NCI-H526 treated with DMSO at 0.1 percent for 48 hours (cell line): ENCODE measurements at places on chromosomes 1 and 21.
A peak's percentile ranks its signal among the peaks of the same experiment; 100 is the strongest.

DNA sequence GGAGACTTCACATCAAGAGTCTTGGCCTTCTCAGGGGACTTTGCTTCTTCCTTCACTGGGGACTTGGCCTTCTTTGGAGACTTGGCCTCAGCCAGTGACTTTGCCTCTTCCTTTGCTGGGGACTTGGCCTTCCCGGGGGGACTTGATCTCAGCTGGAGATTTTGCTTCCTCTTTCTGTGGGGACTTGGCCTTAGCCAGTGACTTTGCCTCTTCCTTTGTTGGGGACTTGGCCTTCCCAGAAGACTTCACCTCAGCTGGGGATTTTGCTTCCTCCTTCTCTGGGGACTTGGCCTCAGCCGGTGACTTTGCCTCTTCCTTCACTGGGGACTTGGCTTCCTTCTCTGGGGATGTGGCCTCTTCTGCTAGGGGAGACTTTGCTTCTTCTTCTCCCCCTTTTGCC is 13.5 kb upstream of the CD2 start:
- DNase-seq = no peak

DNA sequence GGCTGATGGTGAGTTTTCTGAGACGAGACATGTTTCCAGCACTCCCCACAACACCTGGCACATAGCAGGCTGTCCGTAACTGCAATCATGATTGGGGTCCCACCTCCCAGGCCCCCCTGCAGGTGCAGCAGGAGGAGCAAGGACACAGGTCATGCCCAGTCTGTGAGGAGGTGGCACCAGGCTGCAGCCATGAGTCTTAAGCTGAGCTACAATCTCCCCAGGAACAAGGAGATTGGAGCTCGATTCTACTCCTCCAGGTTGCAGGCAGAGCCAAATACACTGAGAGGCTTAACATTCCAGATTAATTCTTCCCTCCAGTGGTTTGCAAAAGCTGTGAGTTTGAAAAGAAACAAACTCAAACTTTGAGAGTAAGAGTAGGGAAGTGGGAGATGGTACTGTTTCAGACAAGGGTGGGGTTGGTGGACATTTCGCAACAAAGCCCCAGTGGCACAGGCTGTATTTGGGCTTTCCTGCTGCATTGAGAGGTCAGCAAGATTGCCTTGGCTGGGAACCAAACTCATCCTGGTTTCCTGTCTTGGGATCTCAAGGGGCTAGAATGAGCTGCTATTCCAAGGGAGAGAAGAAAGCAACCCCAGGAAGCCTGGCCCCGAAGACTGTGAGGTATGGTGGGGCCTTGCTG is 64.8 kb upstream of the GALNT2 start:
- DNase-seq = no peak

- DNase-seq = no peak
These were observed 53.8 kb downstream of the KCNK1 start for GRCh38 chr1:233667741-233668140.

DNA sequence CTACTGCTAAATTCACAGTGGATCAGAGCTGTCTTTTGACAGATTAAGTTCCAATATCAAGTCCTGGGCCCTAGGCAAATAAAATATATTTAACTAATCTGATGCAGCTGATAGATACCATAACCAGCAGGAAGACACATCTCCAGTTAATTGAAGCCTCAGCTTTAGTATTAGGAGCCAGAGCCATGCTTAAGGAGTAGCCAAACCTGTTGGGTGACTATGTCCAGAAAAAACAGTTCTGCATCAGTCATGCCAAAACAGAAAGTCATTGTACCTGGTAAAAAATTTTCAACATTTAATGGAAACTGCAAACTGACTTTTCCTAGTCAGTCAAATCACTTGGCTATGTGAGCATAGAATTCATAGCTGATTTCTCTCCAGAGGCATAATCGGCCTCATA is 200.5 kb upstream of the RUNX1 start:
- peak; percentile 49 for DNase-seq

DNA sequence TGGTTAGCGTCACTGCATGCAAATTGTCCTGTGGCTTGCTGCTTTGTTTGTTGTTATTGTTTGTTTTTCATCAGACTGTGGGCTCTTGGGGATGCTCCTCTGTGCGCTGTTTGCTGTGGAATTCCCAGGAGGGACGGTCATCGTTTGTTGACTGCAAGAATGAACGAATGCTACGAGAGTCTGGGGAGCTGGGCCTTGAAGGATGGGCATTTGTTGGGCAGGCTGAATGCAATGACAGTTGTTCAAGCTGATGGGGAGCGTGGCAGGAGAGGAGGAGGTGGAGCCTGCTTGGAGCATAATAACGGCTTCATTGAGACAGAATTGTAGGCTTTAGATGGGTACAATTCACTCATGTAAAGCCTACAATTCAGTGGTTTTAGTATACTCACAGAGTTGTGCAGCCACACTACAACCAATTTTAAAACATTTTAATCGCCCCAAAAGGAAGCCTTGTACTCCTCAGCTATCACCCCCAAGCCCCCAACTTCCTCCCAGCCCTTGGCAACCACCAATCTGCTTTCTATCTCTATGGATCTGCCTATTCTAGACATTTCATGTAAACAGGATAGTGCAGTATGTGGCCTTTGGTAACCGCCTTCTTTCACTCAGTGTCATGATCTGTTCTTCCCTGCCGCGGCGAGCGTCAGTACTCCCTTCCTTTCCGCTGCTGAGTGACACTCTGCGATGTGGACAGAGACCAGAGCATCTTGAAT is 190.2 kb downstream of the CAMTA1 start:
- no peak for DNase-seq

DNA sequence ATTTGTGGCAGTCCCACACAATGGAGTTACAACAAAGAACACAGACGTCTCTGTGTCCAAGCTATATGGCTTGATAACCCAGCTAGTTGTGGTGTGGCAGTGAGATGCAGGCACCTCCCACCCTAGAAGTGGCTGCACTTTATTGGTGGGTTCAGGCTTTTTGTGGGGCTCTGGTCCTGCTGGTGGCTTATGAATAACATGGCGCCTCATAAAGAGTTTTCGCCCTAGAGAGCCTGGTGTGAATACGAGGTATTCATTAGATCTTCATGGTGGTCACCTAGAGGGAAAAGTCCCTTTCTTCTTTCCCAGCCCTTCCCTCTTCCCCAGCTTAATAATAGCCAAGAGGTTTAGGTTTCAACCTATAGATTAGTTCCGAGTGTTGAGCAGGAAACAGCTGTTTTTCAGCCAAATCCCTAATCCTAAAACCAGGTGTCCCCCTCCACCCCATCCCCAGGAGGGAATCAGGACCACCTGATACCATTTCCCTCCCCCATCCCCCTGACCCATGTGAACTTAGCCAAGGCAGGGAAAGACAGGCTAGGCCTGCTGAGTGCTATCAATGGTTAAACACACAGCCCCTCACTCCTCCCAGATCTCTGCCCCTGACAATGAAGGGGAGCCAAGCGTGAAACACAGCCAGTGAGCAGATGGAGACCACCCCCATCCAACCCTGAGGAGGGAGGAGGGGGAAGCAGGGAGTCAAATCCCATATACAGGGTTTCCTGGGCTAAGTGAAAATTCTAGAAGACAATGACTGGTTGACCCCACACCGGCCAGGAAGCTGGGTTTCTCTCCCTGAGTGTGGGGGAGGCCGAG is 58.2 kb downstream of the NFASC start:
- no peak for DNase-seq

DNA sequence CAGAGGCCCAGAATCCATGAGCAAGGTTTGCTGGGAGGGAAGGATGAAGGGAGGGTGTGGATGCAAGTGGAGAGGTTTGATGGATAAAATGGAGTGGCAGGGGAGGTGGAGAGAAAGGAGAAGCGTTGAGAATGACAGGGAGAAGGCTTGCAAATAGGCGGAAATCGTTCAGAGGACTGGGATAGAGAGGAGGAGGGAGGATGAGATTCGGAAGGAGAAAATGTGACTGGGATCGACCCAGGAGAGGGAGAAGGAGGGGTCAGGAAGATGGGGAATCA is 376 bp downstream of the AVPR1B start:
- DNase-seq = no peak

DNA sequence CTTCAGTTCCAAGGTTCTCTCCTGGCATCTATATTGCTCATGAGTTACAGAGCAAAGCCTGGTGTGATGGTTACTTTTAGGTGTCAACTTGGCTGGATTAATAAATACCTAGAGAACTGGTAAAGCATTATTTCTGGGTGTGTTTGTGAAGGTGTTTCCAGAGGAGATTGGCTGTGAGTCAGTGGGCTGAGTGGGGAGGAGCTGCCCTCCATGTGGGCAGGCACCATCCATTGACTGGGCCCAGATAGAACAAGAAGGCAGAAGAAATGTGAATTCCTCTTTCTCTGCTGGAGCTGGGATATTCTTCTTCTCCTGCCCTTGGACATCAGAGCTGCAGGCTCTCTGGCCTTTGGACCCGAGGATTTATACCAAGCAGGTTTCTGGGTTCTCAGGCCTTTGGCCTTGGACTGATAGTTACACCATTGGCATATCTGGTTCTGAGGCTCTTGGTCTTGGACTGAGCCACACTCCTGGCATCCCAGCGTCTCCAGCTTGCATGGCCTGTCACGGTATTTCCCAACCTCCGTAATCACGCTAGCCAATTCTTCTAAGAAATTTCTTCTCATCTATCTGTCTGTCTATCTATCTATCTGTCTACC is 44.5 kb downstream of the B3GALT5 start:
- no peak for DNase-seq

DNA sequence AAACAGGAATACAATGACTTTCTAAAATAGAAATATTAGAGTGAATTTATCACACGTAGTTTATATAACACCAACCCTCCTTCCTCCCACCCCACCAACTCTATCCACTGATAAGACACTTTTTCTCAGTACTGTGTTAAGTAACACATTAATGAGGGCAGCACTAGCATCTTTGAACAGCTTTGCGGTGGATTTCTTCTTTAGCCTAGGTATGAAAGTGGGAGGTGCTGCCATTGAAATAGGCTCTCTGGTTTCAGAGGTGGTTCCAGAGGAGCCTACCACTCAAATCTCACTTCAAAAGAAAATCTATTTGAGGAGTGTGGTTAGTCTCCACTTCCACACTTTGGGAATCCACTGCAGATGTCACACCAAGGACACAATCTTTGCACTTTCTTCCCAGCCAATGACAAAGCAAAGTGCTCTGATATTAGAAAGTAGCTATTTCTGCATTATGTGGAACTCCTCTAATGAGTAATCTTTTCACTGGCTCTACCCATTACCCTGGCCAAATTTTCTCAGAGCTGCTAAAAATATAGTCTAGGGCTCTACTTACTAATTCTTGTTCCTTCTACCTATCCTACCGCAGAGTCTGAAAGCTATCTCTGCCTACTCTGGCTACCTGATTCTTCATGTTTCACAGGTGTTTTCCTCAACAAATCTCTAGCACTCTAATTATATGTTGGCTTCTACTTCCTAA is 1667.8 kb downstream of the MRPL39 start:
- no peak for DNase-seq

- DNase-seq = no peak
These were observed 31.4 kb downstream of the CLSTN1 start for GRCh38 chr1:9792156-9793042.

DNA sequence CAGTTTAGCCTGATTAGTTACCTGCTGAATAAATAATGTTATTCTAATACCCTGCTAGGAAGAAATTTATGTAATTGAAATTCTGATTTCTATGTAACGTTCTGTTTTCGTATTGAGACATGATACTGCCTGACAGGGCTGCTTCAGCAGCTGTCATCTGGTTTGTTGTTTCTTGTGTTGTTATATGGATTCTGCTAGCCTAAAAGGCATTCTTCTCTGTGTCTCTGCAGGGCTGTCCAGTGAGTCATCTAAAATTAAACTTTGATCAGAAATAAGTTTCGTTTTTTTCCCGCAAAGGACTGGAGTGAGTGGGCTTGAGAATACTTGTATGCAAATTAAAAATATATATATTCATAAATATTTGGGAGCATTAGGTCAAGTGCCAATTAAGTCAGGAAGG is 93.0 kb downstream of the DYRK1A start:
- no peak for DNase-seq

- no peak for DNase-seq
These were observed 660.6 kb downstream of the LRRIQ3 start for GRCh38 chr1:73537400-73537799.

DNA sequence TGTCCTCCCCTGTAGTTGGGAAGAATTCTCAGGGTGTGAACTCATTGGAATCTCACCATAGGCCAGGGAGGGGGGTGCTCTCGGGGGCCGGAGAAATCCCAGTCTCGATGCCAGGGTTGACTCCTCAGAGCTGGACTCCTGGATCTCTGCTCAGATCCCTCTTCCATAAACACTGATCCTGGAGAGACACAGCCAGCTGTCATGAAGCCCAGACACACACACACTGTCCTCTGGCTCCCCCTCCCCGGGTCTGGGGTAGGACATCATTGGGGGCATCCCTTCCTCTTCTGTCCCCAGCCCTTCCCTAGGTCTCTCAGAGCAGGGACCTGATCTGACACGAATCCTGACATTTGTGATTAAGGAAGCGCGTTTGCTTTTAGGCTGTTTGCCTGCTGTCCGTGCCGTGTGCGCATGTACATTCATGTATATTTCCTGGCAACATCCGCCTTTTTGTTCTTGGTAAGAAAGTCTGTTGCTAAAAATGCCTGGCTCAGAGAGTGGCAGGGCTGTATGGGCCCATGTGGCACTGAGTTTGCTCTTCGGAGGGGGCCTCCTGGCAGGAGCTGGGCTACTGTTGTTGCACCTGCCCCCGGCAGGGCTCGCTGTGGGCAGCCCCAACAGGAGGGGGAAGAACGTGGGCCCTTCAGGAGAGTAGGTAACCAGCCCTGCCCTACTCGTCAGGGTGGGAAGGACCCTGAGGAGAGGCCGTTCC is 45.4 kb upstream of the SELENON start:
- no peak for DNase-seq

DNA sequence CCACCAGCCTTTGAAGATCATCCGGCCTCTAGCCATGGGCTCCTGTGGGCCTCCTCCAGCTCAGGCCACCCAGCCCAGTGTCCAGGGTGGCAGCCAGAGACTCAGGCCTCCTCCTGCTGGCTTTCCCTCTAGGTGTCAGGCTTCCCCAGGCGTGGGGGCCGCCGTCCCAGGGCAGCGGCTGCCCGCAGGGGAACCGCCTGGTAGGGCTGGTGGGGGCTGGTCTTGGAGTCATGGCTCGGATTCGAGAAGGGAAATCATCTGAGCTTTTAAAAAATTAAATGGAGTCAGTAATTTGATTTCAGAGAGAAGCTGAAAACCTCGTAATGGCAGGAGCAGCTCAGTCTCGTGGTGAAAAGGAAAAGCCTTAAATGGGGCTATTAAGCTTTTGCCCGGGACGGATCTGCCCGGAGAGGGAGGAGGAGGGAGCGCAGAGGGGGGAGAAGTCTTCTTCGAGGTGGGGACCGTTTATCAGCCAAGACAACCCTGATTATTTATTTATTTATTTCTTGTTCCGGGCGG is 66.4 kb upstream of the TARDBP start:
- DNase-seq = no peak

GRCh38 chr1:222749927-222750326 is 12.9 kb downstream of the FAM177B start:
- no peak for DNase-seq

- no peak for DNase-seq
These were observed 121.9 kb downstream of the KCNK1 start for GRCh38 chr1:233735847-233736246.

DNA sequence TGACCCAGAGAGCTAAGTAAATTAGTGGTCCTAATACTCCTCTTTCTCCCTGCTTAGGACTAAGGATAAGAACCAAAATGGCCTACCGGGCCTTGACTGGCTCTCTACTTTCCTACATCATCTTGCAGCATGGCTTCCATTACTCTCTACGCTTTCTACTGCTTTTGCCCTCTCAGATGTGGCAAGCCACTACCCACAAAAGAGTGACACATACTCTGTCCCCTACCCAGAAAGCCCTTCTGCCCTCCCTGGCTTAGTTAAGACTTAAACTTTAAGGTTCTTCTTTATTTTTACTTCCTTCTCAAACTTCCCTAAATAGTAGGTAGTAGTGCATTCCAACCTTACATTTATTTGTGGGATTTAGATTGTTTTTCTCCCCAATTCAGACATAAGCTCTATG is 228.1 kb downstream of the TPR start:
- no peak for DNase-seq

GRCh38 chr1:2182376-2182775 is 12.2 kb downstream of the FAAP20 start:
- no peak for DNase-seq
